Astrocyte of the hippocampus (primary cell): ENCODE measurements at places on chromosomes 3 and 15.

DNA sequence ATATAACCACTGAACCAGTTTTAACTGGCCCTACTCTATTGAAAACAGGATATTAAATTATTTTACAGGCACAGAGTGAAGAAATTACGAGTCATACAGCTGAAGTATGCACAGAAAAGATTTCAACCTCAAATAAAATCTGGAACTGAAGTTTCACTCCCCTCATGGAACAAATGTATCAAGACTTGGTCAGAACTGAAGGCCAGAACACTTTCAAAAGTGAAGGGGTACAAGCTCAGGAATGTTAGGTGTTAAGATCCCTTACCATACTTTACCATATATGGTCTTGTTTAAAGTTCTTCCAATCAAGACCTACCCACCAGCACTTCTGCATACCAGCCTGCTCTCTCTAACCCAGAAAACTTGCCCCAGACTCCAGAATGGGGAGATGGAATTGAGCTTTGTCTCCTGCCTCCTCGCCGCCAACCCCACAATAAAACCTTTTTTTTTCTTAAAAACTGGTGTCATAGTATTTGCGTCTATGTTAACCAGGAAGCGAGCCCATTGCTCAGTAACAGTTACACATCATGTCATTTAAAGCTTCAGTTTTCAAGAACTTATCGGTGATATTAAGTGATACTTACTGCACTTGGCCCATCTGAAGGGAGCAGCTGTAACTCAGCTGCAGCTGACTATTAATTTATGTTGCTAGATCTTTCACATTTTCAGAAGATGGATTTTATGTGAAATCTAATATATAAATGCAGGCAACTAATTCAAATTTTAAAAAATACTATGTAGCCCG lies 59.9 kb downstream of the OXSM start:
- peak; percentile 31 for DNase-seq

GRCh38 chr3:65914032-65914739 lies 124.5 kb downstream of the MAGI1 start:
- no peak for DNase-seq

GRCh38 chr15:69104050-69104750 lies 56.2 kb upstream of the GLCE start:
- DNase-seq = no peak

DNA sequence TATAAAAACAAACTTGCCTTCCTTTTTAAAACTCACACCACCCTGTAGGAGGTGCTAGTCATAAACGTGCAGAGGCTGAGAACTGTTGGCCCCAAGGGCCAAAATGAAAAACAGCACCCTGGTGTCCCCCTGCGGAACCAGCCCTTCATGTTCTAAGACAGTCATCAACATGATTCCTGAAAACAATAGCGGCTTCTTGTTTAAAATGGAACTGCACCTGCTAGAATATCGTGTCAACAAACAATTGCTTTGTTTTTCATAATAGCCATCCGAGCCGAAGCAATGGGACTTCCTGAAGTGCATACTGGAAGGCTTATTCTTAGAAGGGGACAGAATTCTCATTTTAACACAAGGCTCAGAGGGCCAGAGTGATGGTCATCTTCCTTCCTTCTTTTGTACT lies 43.7 kb downstream of the MECOM start:
- no peak for DNase-seq

DNA sequence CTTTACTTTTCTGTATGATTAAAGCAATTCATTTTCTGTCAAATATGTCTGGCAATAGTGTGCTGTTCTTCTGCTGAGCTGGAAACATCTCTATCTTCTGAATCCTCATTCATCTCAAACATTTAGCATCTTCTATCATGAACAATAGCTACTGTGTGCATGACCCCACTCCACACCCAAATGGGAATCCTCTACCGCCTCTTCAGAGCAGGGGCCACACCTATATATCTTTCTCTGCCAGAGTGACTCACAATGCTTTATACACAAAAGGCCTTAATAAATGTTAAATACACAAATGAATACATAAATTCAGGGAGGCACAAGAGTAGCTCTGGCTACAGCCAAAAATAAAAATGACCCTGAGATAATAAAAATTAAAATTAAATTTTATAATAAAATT lies 8.0 kb downstream of the ALDH1A2 start:
- DNase-seq = no peak

DNA sequence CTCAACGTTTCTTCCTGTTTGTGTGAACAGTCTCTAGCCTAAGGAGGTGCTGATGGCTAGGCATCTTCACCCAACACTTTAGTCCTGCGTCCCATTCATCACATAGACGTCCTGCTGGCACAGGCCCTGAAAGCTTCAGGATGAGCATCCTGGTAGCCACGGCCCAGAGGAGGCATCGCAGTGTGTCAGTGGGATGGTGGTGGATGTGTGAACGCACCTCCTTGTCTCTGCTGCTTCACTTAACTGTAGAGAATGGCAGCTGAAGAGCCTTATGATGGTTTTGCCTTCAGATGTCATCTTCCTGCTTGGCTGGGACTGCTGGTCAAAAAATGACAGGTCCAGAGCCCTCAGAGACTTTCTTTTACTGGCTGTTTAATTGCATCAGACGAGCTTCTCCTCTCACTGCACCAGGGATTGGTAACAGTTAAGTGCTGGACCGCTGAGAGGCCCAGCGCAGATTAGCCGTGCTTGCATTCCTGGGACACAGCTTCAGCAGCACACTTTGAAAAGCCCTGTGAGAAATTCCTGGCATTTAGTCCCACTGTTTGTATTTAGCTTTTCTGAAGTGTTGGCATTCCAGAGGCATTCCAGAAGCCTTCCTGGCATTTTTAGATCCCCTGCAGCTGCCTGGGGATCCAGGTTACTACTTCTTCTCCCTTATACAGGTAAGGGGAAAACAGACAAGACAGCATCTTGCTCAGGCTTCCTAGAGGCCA lies 132.4 kb upstream of the PLXNA1 start:
- peak; percentile 94 for DNase-seq

DNA sequence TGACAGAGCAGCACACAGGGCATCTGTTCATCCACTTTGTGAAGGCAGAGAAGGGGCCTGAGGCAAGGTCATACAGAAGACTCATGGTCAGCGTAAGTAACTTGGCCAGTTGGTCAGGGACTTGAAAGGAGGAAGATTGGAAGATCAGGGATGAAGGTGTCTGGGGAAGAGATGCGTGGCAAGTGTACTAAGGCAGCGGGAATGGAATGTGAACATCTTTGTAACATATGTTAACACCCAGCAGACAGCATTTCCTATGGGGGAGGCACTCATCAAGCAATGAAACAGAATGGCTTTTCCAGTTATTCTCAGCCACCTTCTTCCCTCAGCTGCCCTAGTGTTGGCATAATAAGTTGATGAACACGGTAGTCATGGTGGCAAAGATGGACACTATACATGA lies 7.8 kb upstream of the RFC4 start:
- no peak for DNase-seq

- peak; percentile 83 for DNase-seq
These were observed 50.3 kb downstream of the LRIG1 start for GRCh38 chr3:66450390-66451022.

- DNase-seq = peak; percentile 32
These were observed 172.0 kb downstream of the STT3B start for GRCh38 chr3:31704591-31705179.

- peak; percentile 55 for DNase-seq
These were observed 48.9 kb downstream of the CYP11A1 start for GRCh38 chr15:74318376-74319137.

DNA sequence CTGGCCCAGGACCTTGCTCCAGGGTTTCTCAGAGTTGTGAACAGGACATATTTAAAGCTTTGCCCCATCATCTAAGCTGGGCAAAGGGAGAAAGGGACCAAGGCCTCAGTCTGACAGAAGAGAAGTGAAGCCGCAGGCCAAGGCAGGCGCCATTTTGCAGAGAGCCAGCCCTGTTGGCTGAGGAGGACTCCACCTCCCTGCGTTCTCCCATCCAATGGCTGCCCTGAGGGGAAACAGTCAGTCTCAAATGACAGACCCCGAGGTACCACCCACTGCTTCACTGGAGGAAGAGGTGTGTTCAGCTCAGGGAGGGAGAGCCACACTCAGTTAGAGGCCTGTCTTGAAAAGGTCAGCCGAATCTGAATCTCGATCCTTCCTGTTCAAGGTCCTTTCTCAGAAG lies 86.1 kb downstream of the ADAMTS17 start:
- DNase-seq = no peak

GRCh38 chr3:112360561-112360960 lies 27.6 kb downstream of the CD200 start:
- DNase-seq = peak; percentile 76

GRCh38 chr3:63706321-63707085 lies 54.0 kb downstream of the SNTN start:
- DNase-seq = peak; percentile 70

- no peak for DNase-seq
These were observed 3.0 kb upstream of the VIPR1 start for GRCh38 chr3:42499478-42499871.

DNA sequence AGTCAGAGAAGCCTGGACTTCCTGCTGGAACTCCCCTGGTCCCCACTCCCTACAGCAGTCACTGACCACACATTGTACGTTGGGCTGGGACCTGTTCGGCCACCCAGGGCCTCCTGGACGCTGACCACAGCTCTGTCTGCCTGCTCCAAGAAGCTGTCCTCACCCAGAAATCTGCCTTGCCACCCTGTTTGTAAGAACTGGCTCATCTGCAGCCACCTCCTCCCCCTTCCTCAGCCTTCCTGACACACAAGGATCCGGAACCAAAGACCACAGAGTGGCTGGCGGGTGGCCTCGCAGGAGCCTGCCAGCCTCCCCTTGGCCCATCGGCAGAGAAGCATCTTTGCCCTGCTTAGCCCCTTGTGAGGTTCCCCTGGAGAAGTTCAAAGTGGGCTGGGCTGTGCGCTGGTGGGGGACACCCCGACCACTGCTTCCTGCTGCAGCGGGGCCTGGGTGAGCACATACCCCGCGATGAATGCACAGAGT lies 91.9 kb downstream of the PCSK6 start:
- no peak for DNase-seq

DNA sequence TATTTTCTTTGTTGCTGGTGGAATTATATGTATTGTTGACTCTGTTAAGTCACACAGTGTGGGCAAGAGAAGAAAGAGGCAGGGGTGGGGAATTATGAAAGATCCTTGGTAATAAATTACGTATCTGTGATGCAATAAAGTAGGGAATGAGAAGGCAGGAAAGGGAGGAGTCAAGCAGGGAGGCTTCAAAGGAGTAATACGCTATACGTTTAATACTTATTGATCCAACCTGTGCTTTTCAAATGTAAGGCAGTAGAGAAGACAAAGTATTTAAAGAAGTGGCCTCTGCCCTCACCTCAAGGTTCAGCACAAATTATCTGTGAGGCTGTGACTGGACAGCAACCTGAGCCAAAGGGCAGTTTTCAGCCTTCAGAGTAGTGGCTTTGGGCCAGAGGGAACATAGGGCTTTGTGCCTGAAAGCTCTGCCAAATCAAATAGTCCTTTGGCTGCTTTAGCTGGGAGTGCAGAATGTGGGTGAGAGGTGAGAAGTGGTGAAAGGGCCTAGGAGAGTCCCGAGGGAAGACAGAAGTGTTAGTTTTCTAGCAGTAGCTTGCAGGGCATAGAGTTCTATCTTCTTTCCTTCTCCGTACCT lies 1.2 kb upstream of the PLIN1 start:
- peak; percentile 81 for DNase-seq

- no peak for DNase-seq
These were observed 775.2 kb upstream of the GOLIM4 start for GRCh38 chr3:168870892-168871291.

DNA sequence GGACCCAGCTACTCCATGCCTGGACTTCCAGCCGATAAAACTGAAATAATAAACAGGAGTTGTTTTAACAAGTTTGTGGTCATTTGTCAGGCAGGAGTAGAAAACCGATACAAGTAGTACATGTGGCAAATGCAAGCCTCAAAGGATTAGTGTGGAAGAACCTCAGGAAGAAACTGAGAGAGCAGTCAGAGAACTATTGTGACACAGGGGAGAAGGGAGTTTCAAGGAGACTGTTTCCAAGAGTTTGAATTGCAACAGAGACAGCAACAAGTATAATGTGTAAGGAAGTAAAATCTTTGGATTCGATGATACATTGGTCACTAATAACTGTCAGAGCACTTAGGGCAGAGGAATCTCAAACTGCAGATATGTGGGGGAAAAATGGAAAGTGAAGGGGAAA lies 450.6 kb upstream of the ARHGEF26 start:
- no peak for DNase-seq

DNA sequence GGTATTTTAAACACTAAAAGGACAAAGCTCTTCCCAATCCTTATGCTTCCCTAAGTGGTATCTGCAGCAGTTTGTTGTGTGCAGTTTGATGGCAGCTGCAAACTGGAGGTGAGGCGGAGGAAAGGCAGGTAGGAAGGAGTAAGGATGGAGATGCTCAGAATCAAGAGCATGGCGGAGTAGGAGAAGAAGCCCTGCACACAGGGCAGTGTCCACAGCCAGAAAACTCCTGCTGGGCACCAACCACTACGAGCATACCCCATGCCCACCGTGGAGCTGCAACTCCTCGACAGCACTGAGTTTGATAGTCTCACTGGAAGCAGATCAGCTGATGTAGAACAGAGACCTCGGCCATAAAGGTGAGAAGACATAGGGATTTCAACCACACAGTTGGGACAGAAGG lies 30.3 kb upstream of the ESYT3 start:
- no peak for DNase-seq

- DNase-seq = no peak
These were observed 120.4 kb upstream of the MEF2A start for GRCh38 chr15:99445272-99445850.

DNA sequence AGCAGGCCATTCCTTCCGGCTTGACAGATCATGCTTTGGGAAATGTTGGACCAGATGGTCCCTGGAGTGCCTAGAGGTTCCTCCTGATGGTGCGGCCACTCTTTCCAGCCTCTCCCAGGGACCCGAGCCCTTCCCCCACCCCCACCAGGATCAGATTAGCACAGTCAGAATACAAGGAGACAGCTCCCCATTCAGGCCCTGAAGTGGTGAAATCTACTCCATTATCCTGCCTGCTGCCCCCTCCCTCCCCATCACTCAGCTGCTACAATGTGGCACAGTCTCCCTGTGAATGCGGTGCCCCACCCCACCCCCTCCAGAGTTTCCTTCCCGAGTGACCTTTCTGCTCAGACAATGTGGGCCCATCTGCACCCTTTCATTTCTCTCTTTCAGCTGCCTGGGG lies 29.4 kb downstream of the RNU5B-1 start:
- no peak for DNase-seq

DNA sequence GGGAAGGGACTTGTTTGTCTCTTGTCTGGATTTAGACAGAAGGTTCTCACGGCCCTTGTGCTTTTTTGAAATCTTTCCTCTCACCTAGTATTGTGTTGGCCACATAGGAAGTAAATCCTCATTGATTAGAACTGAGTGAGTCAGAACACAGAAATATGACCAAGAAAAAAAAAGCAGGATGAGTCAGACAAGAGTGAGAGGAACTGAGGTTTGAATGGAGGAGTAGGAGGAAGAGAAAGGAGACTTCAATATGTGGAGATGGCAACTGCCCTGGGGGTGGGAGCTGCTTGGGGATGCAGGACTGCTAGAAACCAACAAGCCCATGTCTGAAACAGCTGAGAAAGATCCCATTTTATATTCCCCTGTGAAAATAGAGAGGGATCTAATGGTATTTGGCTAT lies 194.1 kb upstream of the ZBTB20 start:
- DNase-seq = peak; percentile 56

DNA sequence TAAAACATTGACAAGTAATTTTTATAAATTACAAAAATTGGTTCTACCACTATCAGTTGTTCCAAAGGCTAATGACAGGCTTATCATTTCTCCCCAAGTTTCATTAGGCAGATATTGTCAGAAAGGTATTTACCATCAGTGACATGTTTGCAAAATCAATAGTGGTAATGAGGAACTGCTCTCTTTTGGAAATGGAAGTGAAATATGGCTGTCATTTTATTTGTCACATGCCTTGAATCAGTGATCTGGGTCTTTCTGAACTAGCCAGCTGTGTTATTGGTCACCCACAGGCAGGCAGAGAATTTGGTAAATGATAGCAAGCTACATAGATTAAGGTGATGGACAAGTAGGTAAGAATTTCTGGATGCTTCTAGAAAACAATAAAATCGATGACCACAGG lies 268.0 kb upstream of the ARHGEF26 start:
- DNase-seq = no peak
